ENCODE measurements at places on chromosomes 2 and 18. TPM values are rescaled to one million over a fixed set of nuclear protein-coding genes. Genes with fewer than 3 reads are reported as not detected.

Gene PCARE
- total RNA-seq = 0.67 TPM

Gene MAIP1
- 28.2 TPM for total RNA-seq

Gene GALNT3
- total RNA-seq = 0.19 TPM

Gene GATA6
- 56.0 TPM for total RNA-seq

Data from Right ventricle myocardium superior (tissue), 1 donor.